Pancreas (tissue), 10 donors: ENCODE measurements at places on chromosomes 7 and 10. TPM values are rescaled to one million over a fixed set of nuclear protein-coding genes. Genes with fewer than 3 reads are reported as not detected.

DNA sequence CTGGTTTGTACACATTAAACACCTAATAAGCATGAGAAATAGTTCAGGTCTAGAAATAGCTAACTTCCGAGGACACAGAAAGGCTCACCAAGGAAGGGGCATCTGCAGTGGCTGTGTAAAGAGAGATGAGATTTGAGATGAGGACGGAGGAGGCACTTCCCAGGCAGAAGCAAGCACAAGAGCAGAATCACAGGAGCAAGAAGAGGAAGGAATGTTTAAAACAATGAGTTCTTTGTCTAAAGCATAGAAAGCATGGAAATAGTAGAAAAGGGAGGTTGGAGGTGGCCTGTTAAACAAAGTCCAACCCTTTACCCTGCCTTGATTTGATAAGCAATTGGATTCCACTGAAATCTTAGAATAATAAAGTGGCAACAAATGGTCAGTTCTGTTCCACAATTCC, 11.6 kb upstream of the PON3 start:
- DNase-seq: no peak

GRCh38 chr7:69682518-69682917, 84.2 kb downstream of the AUTS2 start:
- no peak for DNase-seq

GRCh38 chr10:80464557-80465450, 10.7 kb downstream of the TSPAN14 start:
- peak; percentile 69 for DNase-seq

GRCh38 chr10:132910186-132910880, 32.0 kb downstream of the CFAP46 start:
- DNase-seq: no peak

DNA sequence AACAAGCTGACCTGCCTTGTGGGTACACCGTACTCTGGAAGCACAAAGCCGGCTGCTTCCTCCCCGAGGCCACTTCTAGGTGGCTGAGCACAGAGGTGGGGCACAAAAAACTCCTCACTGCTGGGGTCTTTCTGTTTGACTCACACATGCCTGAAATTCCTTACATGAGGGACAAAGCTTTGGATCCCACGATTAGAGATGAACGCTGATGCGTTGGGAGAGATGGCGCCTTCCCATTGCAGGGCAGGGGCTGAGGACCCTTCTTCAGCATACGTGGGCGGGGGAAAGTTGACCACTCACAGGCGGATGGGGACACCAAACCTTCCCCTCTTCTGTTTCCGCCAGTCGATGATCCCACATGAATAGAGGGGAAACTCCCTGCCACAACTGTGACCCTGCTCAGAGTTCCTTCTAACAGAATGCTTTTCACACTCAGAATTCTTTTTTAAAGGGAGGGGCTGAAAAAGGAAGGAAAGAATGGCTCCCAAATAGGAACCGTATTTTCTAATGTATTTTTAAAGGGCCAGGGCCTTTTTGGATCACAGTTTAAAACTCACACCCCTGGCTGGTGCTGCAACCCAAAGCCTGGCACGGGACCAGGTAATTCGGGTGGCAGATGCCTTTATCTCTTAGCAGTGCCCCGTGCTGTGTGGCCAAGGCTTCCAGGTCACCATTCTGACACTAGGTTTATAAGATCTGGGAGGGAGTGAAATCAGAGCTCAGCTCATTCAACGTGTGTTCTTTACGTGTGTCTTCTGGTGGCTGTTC, 134.0 kb downstream of the PRKAG2 start:
- no peak for DNase-seq

Gene IFIT1B
- total RNA-seq: not detected

- no peak for DNase-seq
Measured at GRCh38 chr10:131034451-131034850, 277.1 kb downstream of the TCERG1L start.
